Kidney (tissue), 22 donors: ENCODE measurements at places on chromosomes 1 and 21. TPM values are rescaled to one million over a fixed set of nuclear protein-coding genes. Genes with fewer than 3 reads are reported as not detected.

Gene ST6GALNAC5
- 0.34 TPM for polyA plus RNA-seq

Gene LCE1C
- not detected for polyA plus RNA-seq

Gene ERRFI1
- 25.0 TPM for polyA plus RNA-seq

Gene LYPD8
- 0.92 TPM for polyA plus RNA-seq

Gene HSF2BP
- polyA plus RNA-seq = 0.19 TPM

Gene LEFTY1
- 0.41 TPM for polyA plus RNA-seq

Gene TEX35
- polyA plus RNA-seq = not detected

Gene LCE6A
- polyA plus RNA-seq = not detected

Gene PIGC
- 28.6 TPM for polyA plus RNA-seq

Gene S100A14
- polyA plus RNA-seq = 35.6 TPM

Gene NBPF9
- polyA plus RNA-seq = 5.3 TPM

Gene TNFRSF8
- 0.97 TPM for polyA plus RNA-seq

Gene CFAP74
- polyA plus RNA-seq = not detected

Gene SLC35F3
- polyA plus RNA-seq = 0.41 TPM

Gene LIPI
- polyA plus RNA-seq = not detected

Gene SPOCD1
- polyA plus RNA-seq = 0.22 TPM

Gene BTG3
- 28.9 TPM for polyA plus RNA-seq

Gene GPR52
- polyA plus RNA-seq = not detected

Gene HSPA6
- 2.6 TPM for polyA plus RNA-seq

Gene PLA2G2C
- not detected for polyA plus RNA-seq

Gene FAM43B
- polyA plus RNA-seq = 1.7 TPM

Gene BCAN
- 0.45 TPM for polyA plus RNA-seq

Gene PADI4
- not detected for polyA plus RNA-seq

Gene RNU1-4
- 26.8 TPM for polyA plus RNA-seq

Gene CYP4A22
- 108 TPM for polyA plus RNA-seq

Gene IFT25
- 36.7 TPM for polyA plus RNA-seq
